Activated CD8-positive, alpha-beta memory T cell treated with anti-CD3 and anti-CD28 coated beads for 1 hour (primary cell): ENCODE measurements at places on chromosomes 7 and 10.

DNA sequence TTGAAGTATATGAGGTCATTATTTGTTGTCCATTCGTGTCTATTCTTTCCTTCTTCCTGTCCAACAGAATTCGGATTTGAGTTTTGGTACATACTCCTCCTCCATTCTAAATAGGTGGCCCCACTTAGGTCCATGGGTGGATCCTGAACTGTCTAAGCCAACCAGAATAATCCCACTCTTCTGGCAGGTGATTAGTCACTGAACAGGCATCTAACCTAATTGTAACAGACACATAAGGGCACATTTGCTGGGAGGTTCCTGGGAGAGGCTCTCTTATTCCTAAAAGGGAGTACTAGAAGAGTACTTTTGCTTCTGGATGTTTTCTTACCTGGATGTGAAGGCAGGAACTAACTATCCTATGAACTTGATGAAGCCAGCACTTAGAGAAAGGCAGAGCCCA, 16.8 kb downstream of the LRRC72 start:
- no peak for DNase-seq

- DNase-seq = no peak
Observed at GRCh38 chr10:504806-505205, 184.7 kb downstream of the DIP2C start.

DNA sequence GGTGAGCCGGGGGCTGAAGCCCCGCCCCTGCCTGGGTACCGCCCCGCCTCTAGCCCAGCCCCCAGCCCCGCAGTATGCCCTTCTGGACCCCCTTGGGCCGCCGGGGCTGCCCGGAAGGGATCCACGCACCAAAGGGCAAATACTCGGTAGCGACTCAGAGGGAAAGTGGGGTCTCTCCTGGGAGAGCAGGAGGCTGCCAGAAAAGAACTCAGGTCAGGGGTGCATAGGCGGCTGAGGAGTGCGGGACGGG, 796 bp downstream of the FBXL15 start:
- DNase-seq = no peak

DNA sequence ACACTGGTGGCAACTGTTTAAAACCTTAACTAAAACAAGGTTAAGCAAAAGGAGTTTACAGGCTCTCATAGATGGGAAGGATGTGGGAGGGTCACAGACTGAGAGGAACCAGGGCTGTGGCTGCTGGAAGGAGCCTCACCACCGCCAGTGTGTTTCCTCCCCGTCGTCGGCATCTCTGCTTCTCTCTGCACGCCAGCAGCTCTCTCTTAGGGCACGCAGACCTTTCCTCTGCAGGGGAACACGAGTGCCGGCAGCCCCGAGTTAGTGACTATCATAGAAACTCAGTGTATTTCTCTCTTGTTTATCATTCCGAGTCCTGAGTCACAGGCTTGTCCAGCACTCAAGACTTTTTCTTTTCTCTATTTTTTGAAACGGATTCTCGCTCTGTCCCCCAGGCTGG, 8.1 kb upstream of the SH2D4B start:
- DNase-seq = peak; percentile 21

- no peak for DNase-seq
Observed at GRCh38 chr10:29011516-29011915, 277.4 kb upstream of the LYZL1 start.

DNA sequence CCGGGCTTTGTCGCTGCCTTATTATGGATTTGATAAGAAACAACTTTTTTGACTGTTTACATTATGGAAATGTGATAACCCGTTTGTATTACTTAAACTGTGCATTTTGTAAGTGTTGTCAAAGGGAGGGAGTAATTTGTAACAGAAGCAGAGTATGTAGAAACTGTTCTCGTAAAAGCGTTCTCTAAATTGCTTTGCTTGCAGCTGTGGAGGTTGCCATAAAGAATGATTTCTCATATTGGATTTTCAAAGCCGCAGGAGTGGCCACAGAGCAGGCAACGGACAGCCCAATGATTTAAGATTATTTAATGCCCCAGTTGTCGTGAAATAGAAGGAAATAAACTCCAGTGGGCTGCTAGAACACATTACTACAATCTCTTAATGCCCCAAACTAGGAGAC, 114.0 kb upstream of the INSYN2A start:
- DNase-seq = no peak

GRCh38 chr10:61125560-61126170, 181.7 kb upstream of the RHOBTB1 start:
- no peak for DNase-seq

DNA sequence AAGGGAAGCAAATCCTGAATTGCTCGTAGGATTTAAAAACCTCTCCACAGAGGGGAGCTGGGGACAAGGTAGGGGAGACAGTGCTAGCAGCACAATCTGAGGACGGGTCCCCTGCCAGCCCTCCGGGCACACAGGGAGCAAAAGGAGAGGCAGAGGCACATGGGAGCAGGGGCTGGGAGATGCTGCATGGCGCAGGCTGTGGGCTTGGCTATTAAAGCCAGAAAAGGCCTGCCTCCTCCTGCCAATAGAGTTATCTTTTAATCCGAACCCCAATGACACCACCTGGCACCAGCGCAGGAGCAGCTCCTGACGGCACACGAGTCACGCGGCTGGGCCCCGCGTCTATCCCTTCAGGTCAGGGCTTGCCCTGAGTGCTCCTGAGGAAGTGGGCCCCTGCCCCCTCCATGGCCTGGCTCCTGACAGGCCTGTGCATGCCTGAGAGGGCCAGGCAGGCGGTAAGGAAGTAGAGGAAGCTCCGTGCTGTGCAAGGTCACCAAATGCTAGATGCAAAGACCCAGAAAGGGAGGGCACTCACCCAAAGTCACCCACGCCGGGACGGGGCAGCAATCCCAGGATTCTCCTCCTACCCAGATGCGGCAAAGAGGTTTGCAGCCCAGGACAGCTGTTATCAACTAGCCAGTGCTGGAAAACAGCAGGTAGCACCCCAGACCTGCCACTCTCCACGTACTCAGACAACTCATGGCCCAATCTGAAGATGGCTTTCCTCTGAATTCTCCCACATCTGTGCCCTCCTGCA, 28.1 kb downstream of the DLG5 start:
- DNase-seq = no peak

DNA sequence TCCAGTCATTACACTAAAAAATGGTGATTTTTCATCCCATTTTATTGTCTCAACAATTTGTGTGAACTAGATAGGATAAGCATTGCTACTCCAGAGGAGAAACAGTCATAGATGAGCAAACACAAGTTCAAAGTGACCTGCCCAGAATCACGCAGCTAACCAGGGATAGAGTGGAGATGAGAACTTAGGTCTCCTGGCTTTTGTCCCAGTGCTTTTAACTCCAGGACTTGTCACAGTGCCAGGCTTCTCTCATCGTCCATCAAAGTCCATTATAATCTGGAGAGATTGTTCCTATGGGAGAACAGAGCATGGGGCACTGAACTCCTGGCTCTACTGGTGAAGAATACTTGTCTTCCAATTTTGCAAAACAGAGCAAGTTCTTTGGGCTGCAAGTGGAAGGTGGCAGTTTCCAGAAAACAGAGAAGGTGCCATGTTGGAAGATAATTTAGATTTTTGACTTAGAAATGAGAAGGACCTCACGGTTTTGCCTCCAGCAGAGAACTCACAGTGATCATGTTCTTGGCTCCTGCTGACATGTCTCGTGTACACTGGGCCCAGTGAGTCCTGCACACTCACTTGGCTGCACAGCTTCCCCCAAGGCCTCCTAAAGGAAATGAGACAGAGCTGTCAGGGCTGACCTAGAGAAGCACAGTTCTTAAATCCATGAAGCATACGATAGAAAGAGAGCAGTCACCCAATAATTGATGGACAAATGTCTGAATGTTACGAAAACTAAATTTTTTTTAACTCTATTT, 322.9 kb upstream of the NRP1 start:
- no peak for DNase-seq

GRCh38 chr7:36192053-36192824, 39.2 kb downstream of the EEPD1 start:
- DNase-seq = no peak

- no peak for DNase-seq
Observed at GRCh38 chr10:88048312-88048711, 184.9 kb downstream of the PTEN start.

GRCh38 chr10:132664883-132665282, 121.1 kb downstream of the NKX6-2 start:
- no peak for DNase-seq

DNA sequence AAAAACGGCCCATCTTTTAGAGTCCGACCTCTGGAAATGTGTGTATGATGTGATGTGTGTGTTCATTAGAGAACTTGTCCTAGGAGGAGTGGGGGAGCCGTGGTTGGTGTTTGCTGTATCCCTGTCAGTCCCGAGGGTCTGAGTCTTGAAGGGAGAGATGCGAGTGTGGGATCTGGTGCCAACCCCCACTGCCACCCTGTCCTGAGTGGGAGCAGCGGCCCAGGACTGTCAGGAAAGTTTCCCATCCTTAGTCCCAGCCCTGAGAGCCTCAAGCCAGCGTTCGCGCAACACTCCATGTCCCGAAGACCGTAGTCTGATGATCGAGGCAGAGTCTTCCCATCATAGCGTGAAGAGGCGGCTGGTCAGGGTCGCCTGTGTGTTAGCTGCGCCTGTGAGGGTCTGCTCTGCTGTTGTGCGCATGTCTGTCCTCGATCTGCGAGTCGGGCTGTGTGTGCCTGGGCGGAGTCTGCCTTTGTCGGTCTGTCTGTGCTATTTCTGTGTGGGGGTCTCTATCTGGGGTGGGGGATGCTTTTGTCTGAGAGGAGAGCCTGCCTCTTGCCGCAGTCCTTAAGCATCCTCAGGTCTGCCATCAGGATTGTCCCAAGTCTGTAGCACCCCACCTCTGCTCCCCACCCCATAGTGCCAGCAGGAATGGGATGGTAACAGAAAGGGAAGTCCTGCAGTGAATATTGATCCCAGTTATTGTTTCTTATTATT, 514 bp upstream of the CHAT start:
- DNase-seq = no peak

DNA sequence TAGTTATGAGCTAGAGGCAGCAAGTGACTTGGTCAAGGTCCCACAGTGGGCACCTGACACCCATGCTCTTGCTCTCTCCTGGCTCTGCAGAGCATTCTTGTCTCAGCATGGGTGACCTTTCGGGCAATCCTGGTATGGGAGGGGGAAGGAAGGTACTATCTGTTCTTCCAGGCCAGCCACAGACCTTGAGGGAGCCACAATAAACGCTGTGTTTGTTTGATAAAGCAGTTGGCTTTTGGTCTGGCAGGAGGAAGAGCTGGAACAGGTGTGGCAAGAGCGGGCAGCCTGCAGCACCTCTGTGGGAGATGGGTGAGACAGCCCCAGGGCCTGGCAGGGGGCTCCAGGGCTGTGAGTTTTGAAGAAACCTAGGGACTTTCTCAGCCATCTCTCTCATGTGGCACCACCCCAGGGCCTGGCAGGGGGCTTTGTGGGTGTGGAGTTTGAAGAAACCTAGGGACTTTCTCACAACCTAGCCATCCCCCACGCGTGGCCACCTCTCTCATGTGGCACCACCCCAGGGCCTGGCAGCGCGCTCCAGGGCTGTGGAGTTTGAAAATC, 11.4 kb downstream of the CLDN3 start:
- no peak for DNase-seq

- no peak for DNase-seq
Observed at GRCh38 chr10:25048450-25048849, 32.0 kb downstream of the THNSL1 start.

GRCh38 chr10:110499796-110500514, 2.2 kb downstream of the DUSP5 start:
- no peak for DNase-seq

DNA sequence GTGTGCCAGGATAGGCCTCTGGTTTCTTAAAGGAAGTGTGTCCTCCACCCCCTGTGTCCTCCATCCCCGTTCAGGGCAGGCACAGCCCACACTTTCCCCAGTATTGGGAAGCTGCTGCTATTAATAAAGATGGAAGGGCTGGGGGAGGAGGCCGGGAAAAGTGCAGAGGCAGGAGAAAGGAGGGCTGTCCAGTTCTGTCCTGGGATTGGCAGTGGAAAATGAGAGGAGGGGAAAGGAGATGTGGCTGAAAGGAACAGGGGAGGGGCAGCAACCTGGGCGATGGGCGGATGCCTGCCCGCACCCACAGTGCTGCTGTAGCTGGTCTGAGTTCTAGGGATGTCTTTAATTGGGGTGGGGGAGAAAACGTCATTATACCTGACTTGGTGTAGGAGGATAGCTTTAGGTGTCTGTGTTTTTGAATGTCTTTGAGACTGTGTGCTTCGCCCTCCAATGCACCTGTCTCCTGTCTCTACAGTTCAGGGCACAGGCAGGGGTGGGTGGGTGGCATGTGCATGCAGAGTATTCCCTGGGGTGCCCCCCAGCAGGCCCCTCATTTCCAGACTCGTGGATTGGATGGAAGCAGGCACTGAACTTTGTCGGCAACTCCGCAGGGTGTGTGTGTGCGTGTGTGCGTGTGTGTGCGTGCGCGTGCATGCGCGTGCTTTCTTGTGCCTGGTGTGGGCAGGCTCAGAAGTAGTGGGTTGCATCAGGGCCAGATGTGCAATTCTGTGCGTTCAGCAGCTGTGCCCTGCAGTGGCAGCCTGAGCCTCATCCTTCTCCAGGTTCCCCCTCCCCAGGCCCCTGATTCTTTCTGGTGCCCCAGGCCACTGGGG, 2.5 kb downstream of the TRIM8 start:
- no peak for DNase-seq
